ENCODE measurements at places on chromosomes 12 and 14. TPM values are rescaled to one million over a fixed set of nuclear protein-coding genes. Genes with fewer than 3 reads are reported as not detected.

GRCh38 chr12:104741077-104741476, 217.0 kb downstream of the SLC41A2 start:
- no peak overlapping the region for H3K4me3 ChIP-seq
- DNase-seq, result no peak
- no peaks in the 10 kb centered on the region for H3K36me3 ChIP-seq
- H3K27me3 ChIP-seq, result no peaks in the 10 kb centered on the region

- H3K27ac ChIP-seq, result no peak overlapping the region
Observed at GRCh38 chr12:58176296-58176869, 235.0 kb downstream of the ATP23 start.

- peaks cover 16% of the 10 kb centered on the region for H3K4me1 ChIP-seq
- no peak overlapping the region for H3K27ac ChIP-seq
- no peak for DNase-seq
- no peaks in the 10 kb centered on the region for H3K27me3 ChIP-seq
- no peak overlapping the region for H3K4me3 ChIP-seq
Observed at GRCh38 chr14:100268591-100269207, 29.8 kb downstream of the YY1 start.

DNA sequence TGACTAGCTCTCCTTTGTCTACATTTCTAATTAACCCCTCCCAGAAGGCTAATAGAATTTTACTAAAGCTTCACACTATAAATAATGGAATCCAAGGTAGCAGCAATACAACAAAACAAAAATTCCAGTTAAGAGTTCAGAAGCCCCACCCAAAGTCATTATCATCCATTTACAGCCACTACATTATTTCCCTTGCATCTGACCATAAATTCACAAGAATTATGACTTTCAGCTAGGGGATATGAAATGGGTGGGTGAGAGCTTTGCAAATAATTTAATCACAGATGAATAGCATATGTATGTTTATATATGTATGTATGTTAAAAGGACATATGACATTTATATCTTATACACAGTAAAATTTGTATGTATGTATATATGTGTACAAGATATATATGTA, 65.3 kb upstream of the PTGDR start:
- H3K4me3 ChIP-seq, result no peak overlapping the region
- H3K27ac ChIP-seq, result no peak overlapping the region
- no peaks in the 10 kb centered on the region for H3K4me1 ChIP-seq
- no peak for DNase-seq
- H3K27me3 ChIP-seq, result no peaks in the 10 kb centered on the region

DNA sequence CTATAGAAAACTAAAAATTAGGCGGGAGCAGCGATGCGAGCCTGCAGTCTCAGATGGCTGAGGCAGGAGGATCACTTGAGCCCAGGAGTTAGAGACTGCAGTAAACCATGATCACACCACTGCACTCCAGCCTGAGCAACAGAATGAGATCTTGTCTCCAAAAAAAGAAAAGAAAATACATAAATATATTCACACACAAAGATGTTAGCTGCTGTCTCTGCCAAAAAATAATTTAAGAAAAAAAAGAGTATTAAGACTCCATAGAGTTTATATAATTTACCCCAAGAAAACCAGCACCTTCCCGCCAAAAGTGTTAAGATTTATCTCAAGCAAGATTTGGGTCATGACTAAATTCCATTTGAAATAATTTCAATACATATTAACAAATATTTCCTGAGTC, 102.6 kb downstream of the MED13L start:
- no peaks in the 10 kb centered on the region for H3K36me3 ChIP-seq
- H3K27me3 ChIP-seq, result no peaks in the 10 kb centered on the region
- no peak overlapping the region for H3K4me3 ChIP-seq
- no peak overlapping the region for H3K27ac ChIP-seq
- peaks cover 24% of the 10 kb centered on the region for H3K4me1 ChIP-seq
- DNase-seq, result no peak

- no peaks in the 10 kb centered on the region for H3K27me3 ChIP-seq
- no peaks in the 10 kb centered on the region for H3K36me3 ChIP-seq
- no peak overlapping the region for H3K27ac ChIP-seq
- no peak for DNase-seq
- H3K4me1 ChIP-seq, result no peaks in the 10 kb centered on the region
Observed at GRCh38 chr14:62017651-62018230, 255.5 kb downstream of the SNAPC1 start.

DNA sequence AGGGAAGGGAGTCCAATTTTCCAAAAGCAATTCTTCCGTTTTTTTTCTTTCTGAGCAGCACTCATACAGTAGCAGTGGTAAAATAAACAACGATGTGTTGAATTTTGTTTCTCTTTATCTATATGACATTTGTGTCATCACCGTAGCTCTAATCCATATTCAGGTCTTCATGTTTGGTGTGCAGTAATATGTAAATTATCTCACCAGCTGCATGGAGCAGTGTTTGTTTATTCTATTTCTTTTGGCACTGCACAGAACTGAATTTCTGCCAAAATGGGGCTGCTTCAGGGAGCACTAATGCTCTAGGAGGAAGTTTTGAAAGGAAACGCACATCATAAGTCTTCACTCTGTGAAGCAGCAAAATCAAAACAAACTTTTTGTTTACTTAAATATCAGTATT, 130.0 kb upstream of the NPAS3 start:
- no peak for DNase-seq
- peaks cover 14% of the 10 kb centered on the region for H3K36me3 ChIP-seq
- H3K27me3 ChIP-seq, result no peaks in the 10 kb centered on the region
- no peak overlapping the region for H3K27ac ChIP-seq
- H3K4me1 ChIP-seq, result peaks cover 29% of the 10 kb centered on the region

DNA sequence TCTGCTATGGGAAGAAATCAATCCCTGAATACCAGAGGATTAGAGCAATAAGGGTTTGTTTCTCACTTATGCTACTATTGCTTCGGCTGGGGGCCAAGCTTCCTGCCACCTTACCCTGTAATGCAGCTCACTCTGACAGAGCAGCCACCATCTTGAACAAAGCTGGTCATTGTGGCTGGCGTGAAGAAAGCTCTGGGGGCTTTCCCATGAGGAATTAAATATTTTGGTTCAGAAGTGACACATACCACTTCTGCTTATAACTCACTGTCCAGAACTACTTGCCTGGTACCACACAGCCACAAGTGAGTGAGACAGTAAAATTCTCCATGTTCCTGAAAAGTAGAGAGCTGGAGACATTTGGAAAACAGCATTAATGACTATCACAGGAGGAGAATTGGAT, 82.6 kb downstream of the GALNT8 start:
- no peaks in the 10 kb centered on the region for H3K4me1 ChIP-seq
- H3K36me3 ChIP-seq, result peaks cover 15% of the 10 kb centered on the region
- H3K4me3 ChIP-seq, result no peak overlapping the region

DNA sequence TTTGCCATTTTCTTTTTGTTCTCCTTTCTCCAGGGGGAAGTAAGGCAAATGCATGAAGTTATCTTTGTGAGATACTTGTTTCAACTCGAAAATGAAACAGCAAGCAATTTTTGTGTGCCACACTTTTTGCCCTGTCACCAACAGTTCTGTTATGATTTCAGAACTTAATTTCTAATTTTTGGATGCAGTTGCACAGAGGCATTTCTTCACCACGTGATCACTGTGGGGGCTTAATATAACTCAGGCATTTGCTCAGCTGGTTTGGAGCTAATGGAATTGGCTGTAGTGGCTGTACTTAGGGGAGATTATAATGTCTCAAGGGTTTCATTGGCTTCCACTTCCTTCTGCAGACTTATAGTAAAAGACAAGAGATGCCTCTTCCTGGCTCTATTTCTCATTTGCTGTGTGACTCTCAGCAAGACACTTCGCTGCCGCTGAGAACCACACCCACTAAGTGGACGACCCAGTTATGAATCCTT, 452.4 kb downstream of the RAD51B start:
- no peaks in the 10 kb centered on the region for H3K27me3 ChIP-seq
- no peak for DNase-seq
- H3K4me3 ChIP-seq, result no peak overlapping the region
- H3K27ac ChIP-seq, result no peak overlapping the region

GRCh38 chr14:50087341-50088116, 28.8 kb downstream of the VCPKMT start:
- H3K4me3 ChIP-seq, result no peak overlapping the region
- no peaks in the 10 kb centered on the region for H3K27me3 ChIP-seq
- H3K27ac ChIP-seq, result no peak overlapping the region

- H3K27ac ChIP-seq, result no peak overlapping the region
- no peak overlapping the region for H3K4me3 ChIP-seq
- H3K4me1 ChIP-seq, result no peaks in the 10 kb centered on the region
- H3K27me3 ChIP-seq, result peaks cover 14% of the 10 kb centered on the region
- no peak for DNase-seq
- no peaks in the 10 kb centered on the region for H3K36me3 ChIP-seq
Observed at GRCh38 chr12:128047266-128048060, 219.5 kb upstream of the TMEM132C start.

- DNase-seq, result no peak
- H3K4me3 ChIP-seq, result no peak overlapping the region
- H3K27me3 ChIP-seq, result no peaks in the 10 kb centered on the region
- H3K36me3 ChIP-seq, result peaks cover 6% of the 10 kb centered on the region
- H3K27ac ChIP-seq, result no peak overlapping the region
- peaks cover 17% of the 10 kb centered on the region for H3K4me1 ChIP-seq
Observed at GRCh38 chr12:25495331-25496097, 57.6 kb downstream of the LMNTD1 start.

DNA sequence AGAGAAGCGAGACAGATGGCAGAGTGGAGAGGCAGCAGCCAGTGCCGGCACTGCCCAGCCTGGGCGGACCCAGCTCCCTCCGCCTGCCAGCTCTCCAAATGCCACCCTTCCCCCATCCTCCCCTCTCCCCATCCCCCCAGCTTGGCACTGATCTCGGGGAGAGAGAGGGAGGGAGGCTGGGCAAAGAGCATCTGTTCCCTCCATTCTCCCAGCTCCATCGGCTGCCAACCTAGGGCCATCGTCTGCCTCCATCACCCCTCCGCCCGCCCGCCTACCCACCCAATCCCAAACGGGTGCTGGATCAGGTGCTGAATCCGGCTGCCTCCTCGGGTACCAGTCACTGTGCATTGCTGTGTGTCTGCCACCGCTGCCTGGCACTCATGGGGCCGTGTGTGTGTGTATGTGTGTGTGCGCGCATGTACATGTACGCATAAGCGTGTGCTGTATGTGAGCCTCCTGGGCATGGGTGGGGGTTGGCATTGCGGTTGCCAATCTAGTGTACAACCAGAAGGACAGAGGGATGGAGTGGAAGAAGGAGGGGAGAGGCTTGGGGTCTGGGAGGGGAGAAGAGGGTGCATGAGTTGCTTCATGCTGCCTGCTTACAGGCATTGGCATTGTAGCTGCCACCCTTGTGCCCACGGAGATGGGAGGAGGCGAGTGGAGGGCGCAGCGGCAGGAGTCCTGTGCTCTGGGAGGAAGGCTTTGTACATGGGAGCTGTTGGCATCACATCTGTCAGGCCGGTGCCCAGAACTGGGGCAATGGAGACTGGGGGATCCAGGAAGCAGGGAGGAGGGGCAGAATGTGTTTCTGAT, 38.4 kb downstream of the ZFHX2 start:
- H3K36me3 ChIP-seq, result no peaks in the 10 kb centered on the region
- H3K4me1 ChIP-seq, result no peaks in the 10 kb centered on the region
- H3K27me3 ChIP-seq, result no peaks in the 10 kb centered on the region
- no peak for DNase-seq
- H3K27ac ChIP-seq, result no peak overlapping the region

DNA sequence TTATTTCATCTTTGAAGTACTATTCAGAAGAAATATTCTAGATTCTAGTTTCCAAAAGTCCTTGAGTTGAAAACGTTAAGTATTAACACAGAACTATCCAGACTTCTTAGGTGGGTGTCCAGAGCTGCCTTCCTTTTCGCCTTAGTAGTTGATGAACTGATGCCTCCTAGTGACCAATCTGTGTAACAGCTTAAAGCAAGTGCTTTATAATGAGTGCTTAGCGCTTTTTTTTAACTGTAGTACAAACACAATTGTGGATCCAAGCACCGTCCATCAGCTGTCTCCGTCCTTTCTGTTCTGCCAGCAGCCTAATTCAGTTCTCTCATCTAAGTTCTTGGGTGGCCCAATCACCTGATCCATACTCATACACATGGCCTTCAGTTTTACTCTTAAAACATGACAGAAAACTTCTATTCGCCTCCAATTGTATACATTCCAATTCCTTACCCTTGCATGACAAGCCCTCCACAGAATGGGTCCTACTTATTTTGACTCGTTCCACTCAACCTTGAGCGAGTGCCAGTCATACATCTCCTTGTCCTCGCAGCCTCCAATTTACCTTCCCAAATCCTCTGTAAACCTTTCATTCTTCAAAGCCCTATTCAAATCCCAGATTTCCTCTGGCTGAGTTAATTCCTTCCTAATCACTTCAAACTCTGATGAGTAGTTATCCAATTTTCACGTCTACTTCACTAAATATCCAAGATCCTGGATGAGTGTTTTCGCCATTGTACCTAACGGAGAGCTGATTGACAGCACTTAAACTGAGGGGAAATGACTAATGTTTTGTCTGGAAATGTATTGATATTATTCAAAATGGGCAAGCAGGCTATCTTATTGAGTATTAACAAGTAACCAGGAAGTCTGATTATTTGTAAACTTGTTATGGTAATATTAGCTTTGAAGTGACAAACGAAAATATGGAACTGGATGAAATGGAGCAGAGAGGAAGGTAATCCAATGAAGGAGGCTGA, 5.8 kb upstream of the PHLDA1 start:
- peaks cover under 1% of the 10 kb centered on the region for H3K27me3 ChIP-seq
- peak; percentile 20 for DNase-seq
- no peak overlapping the region for H3K27ac ChIP-seq
- peak overlapping the region; percentile 35 for H3K4me3 ChIP-seq
- no peaks in the 10 kb centered on the region for H3K36me3 ChIP-seq

The PLEKHH1 gene
- total RNA-seq, result 35.7 TPM

The BIN2 gene
- total RNA-seq, result not detected

The ZBTB25 gene
- total RNA-seq, result 14.1 TPM

The MYH6 gene
- not detected for total RNA-seq

The GDF3 gene
- not detected for total RNA-seq

The SLC6A13 gene
- 0.27 TPM for total RNA-seq

The ZDHHC22 gene
- 5.9 TPM for total RNA-seq

The KERA gene
- not detected for total RNA-seq

The DGKA gene
- 17.1 TPM for total RNA-seq

The REP15 gene
- total RNA-seq, result 1.3 TPM

The GALNT4 gene
- 4.7 TPM for total RNA-seq

All from neural crest cell (in vitro differentiated cells).